ELR (cell line): ENCODE measurements at places on chromosomes 7 and 10.

DNA sequence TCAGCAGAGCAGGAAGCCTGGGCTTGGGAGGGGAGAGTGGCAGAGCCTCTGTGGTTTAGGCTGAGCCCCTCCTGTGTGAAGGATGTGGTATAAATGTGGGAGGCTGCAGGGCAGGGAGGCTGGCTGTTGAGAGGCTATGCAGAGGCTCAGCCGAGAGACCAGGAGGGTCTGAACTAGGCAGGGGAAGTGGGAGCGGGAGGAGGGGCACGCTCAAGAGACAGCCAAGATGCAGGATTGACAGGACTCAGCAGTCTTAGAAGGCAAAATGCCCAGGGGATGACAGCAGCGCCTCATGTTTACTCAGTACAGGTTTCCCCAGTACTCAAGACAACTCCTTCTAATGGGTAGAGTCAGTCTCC is 24.3 kb downstream of the BTBD16 start:
- DNase-seq = no peak

DNA sequence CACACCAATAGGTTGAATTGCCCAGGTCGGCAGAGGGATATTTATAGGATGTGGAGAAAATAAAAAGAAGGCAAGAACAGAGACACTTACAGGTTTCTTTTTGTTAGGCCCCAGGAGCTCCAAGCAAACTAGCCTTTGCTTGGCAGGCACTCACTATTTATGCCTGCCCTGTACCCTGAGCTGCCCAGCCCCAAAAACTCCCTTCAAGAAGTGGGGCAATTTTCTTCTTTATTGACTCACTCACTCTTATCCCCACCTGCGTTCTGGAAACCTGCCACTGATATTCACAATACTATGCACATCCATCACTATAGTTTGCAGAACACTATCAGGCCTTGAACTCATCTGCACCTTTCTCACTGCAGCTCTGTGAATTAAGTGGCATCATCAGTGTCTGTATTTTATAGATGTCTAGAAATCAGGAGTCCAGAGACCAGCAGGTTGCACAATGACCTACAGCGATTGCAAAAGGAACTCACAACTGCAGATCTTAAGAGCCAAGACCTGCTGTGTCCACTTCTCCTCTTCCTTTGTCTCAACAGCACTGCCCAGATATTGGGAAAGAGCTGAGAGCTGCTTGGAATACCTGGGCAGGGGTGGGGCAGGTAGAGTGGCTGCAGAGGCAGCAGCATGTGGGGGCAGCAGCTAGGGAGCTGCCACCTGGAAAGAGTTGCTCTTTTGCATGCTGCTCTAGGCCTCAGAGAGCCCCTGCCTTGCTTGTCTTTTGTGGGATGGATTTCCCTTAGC is at the start of gene SFTPD:
Gene SFTPD, minus strand, starts transcription at position 130 of the 747 bp plus-strand sequence. CDS start 2,446 bp downstream, outside the sequence.
- DNase-seq = no peak

GRCh38 chr7:157477550-157478212 is 140.9 kb downstream of the DNAJB6 start:
- DNase-seq = no peak

GRCh38 chr10:124741922-124742412 is 2.2 kb downstream of the FAM53B start:
- no peak for DNase-seq

- no peak for DNase-seq
Measured at GRCh38 chr10:24394461-24395190, 185.7 kb downstream of the KIAA1217 start.

- no peak for DNase-seq
Measured at GRCh38 chr10:437698-438490, 251.6 kb downstream of the DIP2C start.

DNA sequence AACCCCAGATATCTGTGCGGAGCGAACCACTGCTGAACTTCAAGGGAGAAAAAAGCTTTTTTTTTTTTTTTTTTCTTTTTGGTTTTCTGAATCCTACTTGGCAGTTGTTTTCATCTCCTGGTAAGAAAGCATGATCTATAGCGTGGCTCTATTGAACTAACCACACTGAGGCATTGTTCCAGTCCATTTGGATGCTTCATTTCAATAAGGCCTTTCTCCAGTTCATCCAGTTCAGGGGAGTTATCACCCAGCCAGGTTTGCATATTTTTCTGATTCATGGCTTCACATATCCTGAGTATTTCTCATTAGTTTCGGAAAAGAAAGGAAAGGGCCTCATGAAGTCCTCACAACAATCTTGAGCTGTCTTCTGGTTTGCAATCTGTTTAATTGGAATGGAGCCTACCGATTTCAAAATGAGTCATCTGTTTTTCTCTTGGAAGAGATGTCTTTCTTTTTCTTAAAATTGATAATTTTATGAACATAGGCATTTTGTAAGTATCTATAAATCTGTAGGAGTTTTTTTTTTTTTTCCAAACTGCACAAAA is 93.1 kb upstream of the STEAP4 start:
- DNase-seq = no peak

DNA sequence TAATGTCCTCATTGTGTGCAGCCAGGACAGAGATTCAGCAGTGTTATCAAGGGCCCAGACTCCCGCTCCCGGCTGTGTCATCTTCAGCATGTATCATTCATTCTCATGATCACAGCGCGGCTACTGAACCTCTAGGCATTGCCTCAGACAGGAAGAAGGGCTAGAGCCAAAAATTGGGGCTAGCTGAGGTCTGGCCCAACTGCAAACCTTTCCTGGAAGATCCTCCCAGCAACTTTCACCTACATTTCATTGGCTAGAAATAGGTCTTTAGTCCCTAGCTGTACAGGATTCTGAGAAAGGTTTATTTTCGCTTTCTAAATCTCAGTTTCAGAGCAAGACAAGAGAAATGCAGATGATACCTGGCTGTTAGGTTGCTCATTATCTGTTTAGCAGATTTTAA is 81.9 kb downstream of the CREM start:
- DNase-seq = no peak

DNA sequence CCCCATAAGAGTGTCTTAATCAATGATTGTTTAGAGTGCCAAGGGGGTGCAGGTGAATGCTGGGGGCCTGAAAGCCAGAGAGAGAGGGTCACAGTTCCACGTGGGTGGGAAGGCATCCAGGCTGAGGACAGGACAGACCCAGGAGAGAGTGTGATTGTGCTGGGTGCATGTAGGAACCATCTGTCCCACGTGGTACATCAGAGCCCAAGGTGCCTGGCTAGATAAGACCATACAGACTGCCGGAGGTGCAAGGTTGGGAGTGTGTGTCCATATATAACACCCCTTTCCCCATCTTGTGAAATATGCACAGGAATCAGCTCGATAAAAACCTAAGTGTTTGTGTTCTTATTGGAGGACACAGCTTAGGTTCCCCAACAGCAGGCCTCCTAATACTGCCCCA is 85.5 kb downstream of the WIPF3 start:
- DNase-seq = no peak

DNA sequence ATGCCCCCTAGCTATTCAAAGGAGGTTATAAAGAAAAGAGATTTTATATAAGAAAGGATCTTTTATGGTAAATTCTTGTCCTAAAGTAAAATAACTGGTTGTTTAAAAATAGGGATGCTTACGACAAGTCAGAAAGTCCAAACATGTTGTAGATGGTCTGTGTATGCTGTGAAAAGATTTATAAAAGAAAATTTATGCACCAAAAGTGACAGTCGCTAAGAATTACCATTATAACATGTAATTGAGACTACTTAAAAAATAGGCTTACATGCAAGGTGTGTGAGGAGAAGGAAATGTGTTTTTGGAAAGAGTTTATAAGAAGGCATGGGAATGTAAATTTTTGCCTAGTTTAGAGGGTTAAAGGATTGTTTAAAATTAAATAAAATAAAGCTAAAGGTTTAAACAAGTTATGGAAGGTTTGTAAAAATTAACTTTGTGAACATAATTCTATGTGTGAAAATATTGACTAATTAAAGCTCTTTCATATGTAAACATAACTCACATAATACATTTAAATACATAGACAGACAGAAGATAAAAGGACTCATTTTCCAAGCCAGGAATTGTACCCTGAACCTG is 118.5 kb downstream of the LYZL1 start:
- DNase-seq = peak; percentile 31

DNA sequence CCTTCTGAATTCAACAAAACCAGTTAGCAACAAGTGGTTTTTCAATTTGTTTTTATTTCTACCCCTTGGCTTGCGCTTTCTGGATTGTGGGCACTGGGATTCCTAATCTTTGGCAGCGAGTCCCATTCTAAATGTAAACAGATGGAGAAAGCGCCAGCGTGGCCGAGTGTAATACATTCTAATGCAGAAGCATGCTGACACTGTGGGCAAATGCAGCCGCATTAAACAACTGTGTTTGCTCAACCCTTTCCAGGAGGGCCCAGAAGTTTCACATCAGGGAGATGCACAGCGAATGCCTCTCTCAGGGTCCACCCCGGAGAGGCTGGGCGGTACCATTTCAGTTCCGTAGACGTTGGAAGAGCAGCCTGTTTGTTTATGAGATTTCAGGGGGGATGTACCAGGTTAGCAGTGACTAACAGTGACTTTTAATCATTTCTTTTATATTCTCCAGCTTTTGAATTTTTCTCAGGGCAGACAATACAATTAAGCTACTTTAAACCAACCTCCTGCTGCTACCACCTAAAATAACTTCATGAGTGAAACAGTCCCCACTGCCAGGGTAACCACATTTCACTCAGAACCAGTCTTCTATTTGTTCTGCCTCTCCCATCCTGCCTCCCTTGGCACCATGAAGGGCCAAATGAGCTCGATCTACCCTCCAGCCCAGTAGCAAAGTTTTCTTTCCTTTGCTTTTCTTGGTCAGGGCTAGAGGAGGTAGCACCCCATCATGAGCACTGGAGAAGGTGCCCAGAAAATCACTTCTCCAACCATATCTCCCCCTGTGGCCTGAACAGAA is 164.2 kb upstream of the ITGB1 start:
- DNase-seq = peak; percentile 56

- DNase-seq = no peak
Measured at GRCh38 chr7:99737726-99738125, 2.7 kb upstream of the CYP3A7 start.

GRCh38 chr7:140661124-140661523 is 11.6 kb upstream of the ADCK2 start:
- no peak for DNase-seq

DNA sequence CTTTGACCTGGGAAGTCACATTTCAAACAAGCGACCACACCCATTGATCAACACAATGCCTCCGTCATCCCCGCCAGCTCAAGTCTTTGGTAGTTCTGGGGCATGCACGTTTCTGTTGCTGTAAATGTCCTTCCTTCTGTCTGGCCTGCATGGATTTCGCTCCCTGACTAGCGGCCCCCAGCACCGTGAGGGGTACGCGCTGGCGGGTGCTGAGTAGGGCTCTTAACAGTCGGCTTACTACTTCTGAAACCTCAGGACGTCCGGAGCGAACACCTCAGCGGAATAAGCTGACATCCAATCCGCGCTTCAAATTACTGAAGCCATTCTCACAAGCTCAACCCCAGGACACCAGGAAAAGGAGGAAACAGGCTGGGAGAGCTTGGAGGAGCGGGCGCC is 505 bp downstream of the NUDCD3 start:
- peak; percentile 66 for DNase-seq

GRCh38 chr10:123117644-123118417 is 17.9 kb upstream of the HMX3 start:
- DNase-seq = no peak

DNA sequence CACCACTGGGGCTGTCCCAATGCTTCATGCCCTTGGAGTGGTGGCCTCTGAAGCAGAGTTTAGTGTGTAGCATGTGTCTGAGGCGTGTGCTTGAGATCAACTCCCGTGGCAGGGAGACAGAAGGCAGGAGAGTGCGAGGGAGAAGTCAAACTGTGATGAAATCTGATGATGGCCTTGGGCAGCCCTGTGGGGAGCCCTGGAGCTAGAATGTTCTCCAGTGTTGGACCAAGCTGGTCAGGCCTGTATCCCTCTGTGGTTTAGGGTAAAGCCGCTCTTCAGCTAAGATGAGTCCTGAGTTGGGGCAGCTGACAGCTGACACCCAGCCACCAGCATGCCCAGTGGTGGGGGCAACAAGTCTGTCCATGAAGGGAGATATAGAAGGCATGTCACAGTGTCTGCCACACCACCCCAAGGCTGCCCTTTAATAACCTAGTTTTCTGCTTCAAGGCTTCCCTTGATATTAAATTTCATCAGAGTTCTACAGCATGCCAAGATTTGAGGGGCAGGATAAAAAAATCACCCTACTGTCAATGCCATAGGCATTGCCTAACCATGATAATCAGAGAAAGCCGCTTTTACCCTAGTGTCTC is 170.5 kb upstream of the SVIL start:
- no peak for DNase-seq

DNA sequence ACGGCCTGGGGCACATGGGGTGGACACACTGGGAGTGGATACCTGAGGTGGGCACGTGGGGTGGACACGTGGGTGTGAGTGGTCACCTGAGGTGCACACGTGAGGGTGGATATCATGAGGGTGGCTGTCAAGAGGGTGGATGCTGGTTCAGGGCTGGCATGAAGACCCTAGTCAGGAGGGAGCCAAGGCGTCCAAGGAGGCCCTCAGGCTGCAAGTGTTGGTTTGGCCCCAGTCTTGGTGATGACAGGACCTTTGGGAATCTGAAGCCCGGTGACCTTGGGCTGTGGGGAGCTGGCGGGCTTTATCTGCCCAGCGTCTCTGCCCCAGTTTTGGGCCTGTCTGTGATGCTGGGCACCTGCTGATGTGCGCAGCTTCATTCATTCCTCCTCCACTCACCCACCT is 24.9 kb upstream of the PFKFB3 start:
- DNase-seq = no peak

DNA sequence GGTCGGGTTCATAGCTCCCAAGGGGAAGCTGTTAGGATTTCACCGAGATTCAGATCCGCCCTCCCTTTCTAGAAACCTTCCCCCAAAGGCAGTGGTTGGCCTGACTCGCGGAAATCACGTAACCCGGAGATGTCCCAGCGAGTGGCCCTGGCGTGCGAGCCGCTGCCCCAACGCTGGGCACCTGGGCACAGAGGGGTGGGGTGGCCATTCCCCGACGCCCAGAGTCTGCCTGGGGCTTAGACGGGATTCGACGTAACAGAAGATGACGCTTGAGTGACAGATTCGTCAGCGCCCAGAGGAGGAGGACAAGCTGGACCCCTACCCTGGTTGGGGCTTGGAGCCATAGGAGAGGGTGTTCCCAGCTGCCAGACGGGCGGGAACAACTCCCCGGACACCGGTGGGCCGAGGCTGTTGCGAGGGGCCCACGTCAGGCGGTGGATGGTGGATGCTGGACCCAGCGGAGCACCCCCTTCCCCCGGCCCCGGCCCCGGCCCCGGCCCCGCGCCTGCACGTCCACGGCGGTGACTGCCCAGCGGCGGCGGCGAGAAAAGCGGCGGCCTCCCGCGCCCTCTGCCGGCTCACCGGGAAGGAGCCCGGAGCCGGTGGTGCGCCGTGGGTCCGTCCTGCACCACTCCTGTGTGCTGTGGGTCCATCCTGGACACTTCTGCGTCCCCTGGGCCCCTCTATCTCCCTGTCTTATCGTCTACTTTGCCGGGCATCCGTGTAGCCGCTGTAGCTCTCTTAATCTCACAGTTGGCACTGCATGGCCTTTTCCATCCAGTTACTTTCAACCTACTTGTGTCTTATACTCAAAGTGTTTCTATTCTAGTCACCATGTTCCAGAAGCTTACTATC is 35.4 kb upstream of the KNDC1 start:
- no peak for DNase-seq

- DNase-seq = no peak
Measured at GRCh38 chr7:50687575-50688225, 95.0 kb downstream of the GRB10 start.

- DNase-seq = no peak
Measured at GRCh38 chr10:19946791-19947190, 130.6 kb downstream of the PLXDC2 start.

- no peak for DNase-seq
Measured at GRCh38 chr7:144414815-144415214, 11.3 kb upstream of the NOBOX start.

GRCh38 chr7:80232979-80233724 is 98.5 kb downstream of the GNAI1 start:
- DNase-seq = no peak
